T-cell (primary cell): ENCODE measurements at places on chromosomes 5 and 9.

- DNase-seq = no peak
These were observed 71.1 kb downstream of the MAPKAP1 start for GRCh38 chr9:125635888-125636287.

DNA sequence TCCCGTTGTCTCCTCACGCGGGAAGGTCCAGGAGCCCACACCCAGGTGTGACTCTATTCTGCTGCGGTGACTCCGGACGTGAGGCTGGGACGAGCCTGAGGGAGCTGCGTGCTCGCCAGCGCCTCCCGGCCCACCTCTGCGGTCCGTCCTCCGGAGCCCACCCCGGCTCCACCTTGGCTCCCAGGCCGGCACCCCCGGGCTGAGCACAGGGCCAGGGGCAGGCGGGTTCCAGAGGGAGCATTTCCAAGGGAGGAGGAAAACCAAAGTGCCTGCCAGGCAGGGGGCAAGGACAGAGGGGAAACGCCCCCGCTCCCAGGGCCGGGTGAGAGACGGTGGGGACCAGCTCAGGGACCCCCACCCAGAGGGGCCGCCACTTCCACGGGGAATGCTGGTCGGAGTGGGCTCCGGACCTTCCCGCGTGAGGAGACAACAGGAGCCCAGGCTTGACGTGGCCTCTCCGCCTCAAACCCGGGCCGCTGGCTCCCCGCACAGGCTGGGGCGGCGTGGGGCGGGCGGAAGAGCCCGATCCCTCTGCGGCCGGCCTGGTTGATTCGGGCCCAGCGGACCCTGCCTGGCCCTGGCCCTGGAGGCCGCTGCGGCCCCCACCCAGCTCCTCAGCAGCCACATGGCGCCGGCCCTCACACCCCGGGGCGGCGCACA lies 26.0 kb downstream of the IRX4 start:
- no peak for DNase-seq

DNA sequence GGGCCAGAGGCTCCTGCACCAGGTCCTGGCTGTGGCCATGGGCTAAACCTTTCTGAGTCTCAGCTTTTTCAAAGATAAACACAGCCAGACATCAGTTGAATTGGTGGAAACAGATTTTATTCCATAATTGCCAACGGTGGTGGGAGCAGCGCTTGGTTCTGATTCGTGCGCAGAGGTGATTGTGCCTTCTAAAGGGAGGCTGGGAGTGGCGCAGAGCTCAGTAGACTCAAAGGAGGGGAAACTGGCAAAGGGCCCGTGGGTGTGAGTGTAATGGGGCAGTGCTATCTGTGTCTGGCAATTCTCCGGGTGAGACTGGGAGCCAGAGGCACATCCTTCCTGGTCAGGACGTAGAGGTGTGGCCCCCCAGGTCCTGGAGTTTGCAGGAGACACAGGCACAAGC lies 169.4 kb upstream of the PPP1R26 start:
- DNase-seq = no peak

- no peak for DNase-seq
These were observed 6.0 kb downstream of the TRIM7 start for GRCh38 chr5:181198905-181199519.

GRCh38 chr5:169265888-169266287 lies 35.1 kb downstream of the SLIT3 start:
- DNase-seq = no peak

- peak; percentile 29 for DNase-seq
These were observed 6.7 kb upstream of the WNT8A start for GRCh38 chr5:138077064-138077696.
